ENCODE measurements at places on chromosomes 3 and 15. TPM values are rescaled to one million over a fixed set of nuclear protein-coding genes. Genes with fewer than 3 reads are reported as not detected.

Gene DYNLT2B
- 12.3 TPM for total RNA-seq

Gene CCRL2
- 6.4 TPM for total RNA-seq

Gene AMT
- 0.53 TPM for total RNA-seq

Gene FRMD4B
- 96.7 TPM for total RNA-seq

Gene LTK
- total RNA-seq: 0.18 TPM

Gene VIPR1
- total RNA-seq: 4.5 TPM

Gene TJP1
- 66.9 TPM for total RNA-seq

Gene LDHAL6B
- total RNA-seq: not detected

Gene FRMD5
- total RNA-seq: 25.1 TPM

Gene FAM43A
- 170 TPM for total RNA-seq

Gene TMEM212
- not detected for total RNA-seq

Gene DIS3L
- 23.3 TPM for total RNA-seq

Gene GRIP2
- total RNA-seq: not detected

Gene UBA5
- total RNA-seq: 62.7 TPM

Gene CCDC39
- total RNA-seq: not detected

Gene DAG1
- total RNA-seq: 49.6 TPM

Gene SAMD7
- not detected for total RNA-seq

Gene MAP3K13
- 17.3 TPM for total RNA-seq

Gene CFAP92
- 0.04 TPM for total RNA-seq

Gene SLC12A1
- not detected for total RNA-seq

Gene RTP1
- total RNA-seq: not detected

Gene GMNC
- total RNA-seq: not detected

Gene PLA2G4E
- total RNA-seq: not detected

Gene SLC28A1
- total RNA-seq: not detected

Gene GOLGA8B
- 14.6 TPM for total RNA-seq

Measured in pulmonary artery endothelial cell (primary cell).